ENCODE measurements at places on chromosomes 12 and 14.

DNA sequence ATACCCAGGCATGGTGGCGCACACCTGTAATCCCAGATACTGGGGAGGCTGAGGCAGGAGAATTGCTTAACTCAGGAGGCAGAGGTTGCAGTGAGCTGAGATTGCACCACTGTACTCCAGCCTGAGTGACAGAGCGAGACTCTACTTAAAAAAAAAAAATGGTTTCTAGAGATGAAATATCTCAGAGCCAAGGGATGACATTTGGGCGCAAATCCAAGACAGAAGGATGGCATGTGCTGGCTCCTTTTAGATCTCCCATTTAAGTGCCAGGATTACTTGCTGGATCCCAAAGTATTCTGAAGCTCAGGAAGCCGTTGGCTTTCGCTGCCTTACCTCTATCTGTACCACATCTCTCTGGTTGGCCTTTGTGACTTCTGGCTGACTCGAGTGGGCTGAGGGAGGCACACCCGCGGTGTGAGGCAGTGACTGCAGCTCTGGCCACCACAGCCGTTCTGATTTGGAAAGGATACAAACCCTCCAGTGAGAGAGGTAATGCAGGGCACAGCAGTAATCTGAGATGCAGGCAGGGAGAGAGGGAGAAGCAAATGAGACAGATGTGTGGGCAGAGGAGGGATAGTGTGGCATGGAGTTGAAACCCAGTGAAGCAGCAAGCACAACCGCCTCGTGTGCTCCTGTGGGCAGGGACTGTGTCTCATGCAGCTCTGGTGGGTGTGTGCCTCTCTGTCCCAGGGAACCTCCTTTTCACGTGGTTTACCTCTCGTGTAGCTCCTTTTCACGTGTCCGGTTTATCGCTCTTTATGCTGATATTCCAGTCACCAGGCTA lies 4.9 kb downstream of the B4GALNT3 start:
- DNase-seq: no peak

GRCh38 chr12:6666211-6666610 lies 3.3 kb upstream of the ING4 start:
- DNase-seq: no peak

- DNase-seq: no peak
Measured at GRCh38 chr14:94081386-94081820, 293 bp downstream of the IFI27L1 start.

DNA sequence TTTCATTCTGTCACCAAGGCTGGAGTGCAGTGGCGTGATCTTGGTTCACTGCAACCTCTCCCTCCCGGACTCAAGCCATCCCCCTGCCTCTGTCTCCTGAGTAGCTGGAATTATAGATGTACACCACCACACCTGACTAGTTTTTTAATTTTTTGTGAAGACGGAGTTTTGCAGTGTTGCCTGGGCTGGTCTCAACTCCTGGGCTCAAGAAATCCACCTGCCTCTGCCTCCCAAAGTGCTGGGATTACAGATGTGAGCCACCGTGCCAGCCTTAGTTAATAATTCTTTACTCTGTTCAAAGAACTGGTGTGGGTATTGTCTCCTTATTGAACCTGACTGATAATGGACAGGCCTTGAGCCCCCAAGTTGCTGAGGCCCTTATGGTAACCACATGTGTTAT lies 10.4 kb upstream of the KRT7 start:
- DNase-seq: no peak

GRCh38 chr12:132357623-132358186 lies 28.3 kb upstream of the GALNT9 start:
- no peak for DNase-seq

Data from HT-29 (cell line).